ENCODE measurements at places on chromosomes 2 and 18. TPM values are rescaled to one million over a fixed set of nuclear protein-coding genes. Genes with fewer than 3 reads are reported as not detected.

The FAM124B gene
- 0.56 TPM for polyA plus RNA-seq

The RAD51AP2 gene
- not detected for polyA plus RNA-seq

The LYG2 gene
- not detected for polyA plus RNA-seq

The MAPK4 gene
- polyA plus RNA-seq, result 0.46 TPM

The C2orf78 gene
- polyA plus RNA-seq, result not detected

The GMPPA gene
- 29.9 TPM for polyA plus RNA-seq

The CCDC148 gene
- polyA plus RNA-seq, result not detected

The PARD6G gene
- 7.5 TPM for polyA plus RNA-seq

The MOGAT1 gene
- polyA plus RNA-seq, result not detected

The CREG2 gene
- polyA plus RNA-seq, result not detected

The ODC1 gene
- 32.2 TPM for polyA plus RNA-seq

The MALL gene
- 37.6 TPM for polyA plus RNA-seq

The ABCG8 gene
- not detected for polyA plus RNA-seq

The IRS1 gene
- 2.1 TPM for polyA plus RNA-seq

The DARS1 gene
- 48.1 TPM for polyA plus RNA-seq

The ADD2 gene
- polyA plus RNA-seq, result 0.12 TPM

The CDKL4 gene
- polyA plus RNA-seq, result not detected

The INHBB gene
- 1.9 TPM for polyA plus RNA-seq

The CCDC88A gene
- polyA plus RNA-seq, result 6.2 TPM

The ASPRV1 gene
- polyA plus RNA-seq, result 0.44 TPM

Measured in stomach (tissue), 19 donors.